ENCODE measurements at places on chromosomes 1 and 21.

DNA sequence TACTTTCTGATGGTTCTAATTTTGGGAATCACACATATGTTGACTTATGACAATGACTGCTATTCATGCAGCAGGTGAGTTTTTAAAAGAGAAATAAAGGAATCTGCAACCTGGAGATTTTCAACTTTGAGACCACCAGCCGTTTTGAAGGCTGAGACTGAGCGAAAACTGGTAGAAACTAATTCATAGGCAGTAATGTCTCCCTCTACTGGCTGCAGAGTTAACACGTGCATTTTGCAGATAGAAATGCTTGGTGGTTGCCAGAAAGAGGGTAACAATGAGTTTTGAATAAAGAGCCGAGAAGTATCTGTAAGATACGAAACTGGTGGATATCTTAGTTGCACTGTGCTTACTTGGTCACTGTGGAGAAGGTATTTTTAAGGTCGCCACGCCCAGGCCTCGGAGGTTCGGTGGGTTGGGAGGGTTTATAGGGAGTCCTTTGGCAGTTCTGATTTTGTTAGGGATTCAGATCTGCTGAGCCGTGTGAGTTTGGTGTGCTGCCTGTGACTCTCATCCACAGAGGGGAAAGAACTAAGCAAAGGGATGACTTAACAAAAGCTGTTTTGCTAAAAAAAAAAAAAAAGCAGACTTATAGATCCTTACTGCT is 83.0 kb downstream of the RYR2 start:
- peak; percentile 3 for DNase-seq

DNA sequence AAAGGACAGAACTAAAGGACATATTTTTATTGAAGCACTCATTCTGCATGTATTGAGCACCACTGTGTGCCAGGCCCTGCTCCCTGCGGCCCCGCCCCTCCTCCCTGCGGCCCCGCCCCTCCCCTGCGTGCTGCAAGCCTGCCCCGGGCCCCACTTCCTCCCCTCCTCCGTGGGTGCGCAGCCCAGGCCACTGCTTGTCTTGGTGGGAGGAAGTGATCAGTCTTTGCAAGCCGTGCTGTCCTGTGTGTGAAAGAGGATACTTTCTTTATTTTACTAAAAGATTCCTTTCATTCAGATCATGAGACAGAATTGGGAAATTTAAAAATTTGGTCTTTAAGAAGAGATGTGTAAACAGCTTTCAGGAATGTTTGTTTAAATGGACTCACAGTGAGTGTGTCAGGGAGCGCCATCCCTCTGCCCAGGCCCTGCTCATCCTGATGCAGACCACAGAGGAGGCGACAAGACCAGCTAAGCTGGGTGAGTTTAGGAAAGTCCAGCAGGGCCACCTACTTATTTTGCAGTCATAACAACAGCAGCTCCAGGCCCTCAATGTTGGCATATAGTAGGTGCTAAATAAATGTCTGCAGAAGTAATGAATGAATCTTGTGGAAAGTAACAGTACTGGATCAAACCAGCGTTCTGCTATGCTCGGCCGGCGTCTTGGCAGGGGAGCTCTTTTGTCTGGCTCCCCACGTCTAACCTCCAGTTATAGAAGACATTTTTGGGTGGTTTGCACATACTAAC is 88.3 kb upstream of the SELENON start:
- DNase-seq = peak; percentile 19

DNA sequence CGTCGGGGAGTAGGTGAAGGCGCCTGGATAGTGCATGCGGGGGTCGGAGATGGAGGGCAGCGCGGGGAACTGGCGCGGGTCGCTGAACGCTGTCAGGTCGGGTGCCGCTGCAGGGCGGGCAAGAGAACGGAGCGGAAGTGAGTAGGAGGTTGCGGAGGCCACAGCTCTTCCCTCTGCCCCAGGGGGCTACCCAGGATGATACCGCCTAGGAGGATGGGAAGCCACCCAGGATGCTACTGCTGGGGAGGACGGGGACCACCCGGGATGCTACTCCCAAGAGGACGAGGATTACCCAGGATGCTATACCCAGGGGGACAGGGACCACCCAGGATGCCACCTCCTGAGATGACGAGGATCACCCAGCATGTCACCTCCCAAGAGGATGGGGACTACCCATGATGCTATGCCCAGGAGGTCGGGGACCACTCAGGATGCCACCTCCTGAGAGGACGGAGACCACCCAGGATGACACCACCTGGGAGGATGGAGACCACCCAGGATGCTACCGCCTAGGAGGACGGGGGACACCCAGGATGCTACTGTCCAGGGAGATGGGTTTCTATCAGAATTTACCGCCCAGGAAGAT is 123.8 kb downstream of the CLIC6 start:
- DNase-seq = no peak

GRCh38 chr1:2541619-2542245 is 11.7 kb upstream of the HES5 start:
- no peak for DNase-seq

DNA sequence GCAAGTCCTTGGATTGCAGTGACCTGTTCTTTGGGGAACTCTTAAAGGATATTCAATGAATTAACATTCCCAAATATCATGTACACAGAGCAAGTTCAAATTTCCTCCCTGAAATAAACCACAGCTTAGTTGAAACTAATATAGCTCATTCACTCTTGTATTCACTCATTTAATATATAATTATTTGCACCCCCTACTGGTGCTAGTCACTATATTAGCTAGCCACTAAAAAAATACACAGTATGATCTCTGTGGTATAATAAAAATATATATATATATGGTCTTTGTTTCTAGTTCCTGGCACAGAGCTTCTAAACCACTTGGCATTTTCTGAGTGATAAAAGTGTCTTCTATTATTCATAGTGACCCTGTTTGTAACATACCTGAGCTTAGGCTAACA is 177.3 kb upstream of the LYPLAL1 start:
- no peak for DNase-seq

GRCh38 chr1:20071416-20071815 is 1.4 kb downstream of the PLA2G5 start:
- no peak for DNase-seq

- DNase-seq = no peak
These were observed 138.2 kb upstream of the RUNX3 start for GRCh38 chr1:25068316-25068715.

DNA sequence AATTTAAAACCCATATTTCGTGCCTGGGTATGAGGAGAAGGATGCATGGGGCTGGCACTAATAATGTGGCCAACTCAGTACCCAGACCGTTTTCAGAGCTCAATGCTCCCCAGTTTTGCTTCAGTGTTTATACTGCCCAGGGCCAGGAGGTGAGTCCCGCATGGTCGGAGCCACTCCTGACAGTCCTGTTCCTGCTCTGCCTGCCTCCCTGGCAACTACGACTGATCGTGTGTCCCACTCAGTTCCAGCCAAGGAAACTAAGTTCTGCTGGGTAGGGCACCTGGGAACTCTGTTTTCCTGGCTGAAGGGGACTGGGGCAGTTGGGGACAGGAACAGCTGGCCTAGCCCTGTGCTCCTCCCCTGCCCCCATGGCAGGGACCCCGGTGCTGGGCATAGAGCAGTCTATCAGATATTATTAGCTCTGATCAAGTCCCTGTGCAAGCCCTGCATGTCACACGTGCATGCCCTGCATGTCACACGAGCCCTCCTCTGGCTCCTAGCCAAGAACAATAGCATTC is 19.2 kb downstream of the S100A7 start:
- no peak for DNase-seq

GRCh38 chr1:96722161-96722922 is 758 bp downstream of the PTBP2 start:
- DNase-seq = peak; percentile 60

DNA sequence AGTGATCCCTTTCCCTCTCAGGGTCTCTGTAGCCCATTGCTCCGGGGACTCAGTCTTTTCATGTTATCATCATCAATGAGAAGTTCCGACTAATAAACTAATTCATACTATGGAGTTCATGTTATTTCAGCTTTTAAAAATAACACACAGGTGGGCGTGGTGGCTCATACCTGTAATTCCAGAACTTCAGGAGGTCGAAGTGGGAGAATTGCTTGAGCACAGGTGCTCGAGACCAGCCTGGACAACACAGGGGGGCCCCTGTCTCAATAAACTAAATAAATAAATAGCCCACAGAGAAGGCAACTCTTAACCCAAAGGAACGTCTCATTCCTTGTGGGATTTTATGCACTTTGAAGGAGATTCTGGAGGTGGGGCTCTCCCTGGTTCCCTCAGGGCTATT is 14.5 kb downstream of the MYBPH start:
- no peak for DNase-seq

DNA sequence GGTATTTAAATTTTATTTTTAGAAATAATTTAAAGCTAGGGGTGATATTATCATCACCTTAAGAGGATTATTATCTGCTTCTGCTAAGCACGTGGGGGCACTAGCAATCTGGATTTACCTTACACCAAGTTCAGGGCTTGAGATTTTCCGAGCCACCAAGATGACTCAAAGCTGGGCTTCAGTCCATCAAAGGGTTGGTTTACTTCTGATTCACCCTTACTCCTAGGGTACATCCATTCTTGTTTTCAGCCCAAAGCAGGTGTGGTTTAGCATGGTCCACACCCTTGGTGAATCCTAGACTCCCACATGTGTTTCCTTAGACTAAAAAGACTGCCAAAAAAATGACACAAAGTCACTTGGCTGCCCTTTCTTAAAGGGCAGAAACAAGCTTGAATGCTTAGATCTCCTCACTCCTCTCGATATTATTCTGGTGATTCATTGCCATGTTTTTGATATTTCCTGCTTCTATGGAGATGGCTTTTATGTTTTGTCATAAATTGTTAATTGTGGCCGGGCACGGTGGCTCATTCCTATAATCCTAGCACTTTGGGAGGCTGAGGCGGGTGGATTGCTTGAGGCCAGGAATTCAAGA is 9.8 kb upstream of the PRSS38 start:
- DNase-seq = no peak

DNA sequence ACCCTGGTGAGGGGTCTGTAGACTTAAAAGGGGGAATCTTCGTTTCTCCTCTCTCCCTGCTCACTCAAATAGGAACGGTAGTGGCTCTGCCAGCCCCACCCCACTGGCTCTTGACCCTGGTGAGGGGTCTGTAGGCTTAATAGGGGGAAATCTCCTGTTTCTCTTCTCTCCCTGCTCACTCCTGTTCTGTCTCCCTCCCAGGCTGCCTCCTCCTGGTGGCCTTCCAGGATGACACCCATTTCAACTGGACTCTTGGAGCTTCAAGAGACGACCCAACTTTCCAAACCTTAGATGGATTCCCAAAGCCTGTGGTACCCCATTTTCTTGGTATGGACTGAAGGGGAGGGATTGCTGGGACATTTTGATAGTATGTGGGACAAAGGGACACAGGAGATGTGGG is 1.4 kb upstream of the EPHB2 start:
- DNase-seq = no peak

DNA sequence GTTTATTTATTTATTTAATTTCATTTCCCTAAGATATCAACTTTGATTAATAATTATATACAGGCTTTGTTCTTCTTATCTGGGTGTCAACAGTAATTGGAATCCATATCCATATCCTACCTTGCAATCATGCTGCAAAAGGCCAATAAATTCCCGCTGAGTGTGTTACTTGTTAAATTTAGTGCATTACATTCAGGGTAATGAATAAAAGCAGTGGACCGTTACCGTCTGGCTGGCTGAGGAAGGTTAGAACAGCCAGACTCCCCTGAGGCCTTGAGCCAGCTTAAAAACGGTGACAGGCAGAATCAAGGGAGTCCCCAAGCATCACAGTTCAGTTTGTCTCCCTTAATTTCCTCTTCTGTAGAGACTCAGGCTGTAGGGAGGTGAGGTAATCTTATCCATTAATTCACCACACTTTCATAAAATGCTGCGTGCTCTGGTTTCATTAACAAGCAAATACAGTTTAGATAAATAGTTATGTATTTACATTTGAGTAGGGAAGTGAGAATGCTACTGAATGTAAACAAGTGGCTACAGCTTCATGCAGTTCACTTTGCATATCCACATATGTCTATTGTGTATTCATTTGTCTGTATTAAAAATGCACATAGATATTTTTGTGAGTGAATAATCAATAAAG is 888.2 kb upstream of the CXADR start:
- no peak for DNase-seq

DNA sequence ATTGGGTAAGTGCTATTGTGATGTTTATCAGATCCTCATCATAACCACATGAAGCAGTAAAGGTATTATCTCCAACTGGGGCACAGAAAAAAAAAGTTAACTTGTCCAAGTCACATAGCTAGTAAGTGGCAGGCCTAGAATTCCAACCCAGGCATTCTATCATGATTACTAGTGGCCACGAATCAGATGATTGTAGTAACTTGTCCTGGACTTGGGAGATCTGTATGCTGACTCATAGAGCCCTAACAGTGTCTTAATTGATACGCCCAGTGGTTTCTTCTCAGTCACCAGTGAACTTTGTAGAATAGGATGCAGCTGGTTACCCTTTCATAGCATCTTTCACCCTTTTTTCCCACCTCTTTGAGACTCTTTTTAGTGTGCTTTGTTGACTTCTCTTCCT is 91.1 kb upstream of the UBE2U start:
- DNase-seq = no peak

- no peak for DNase-seq
These were observed 1.1 kb downstream of the IL10RB start for GRCh38 chr21:33267250-33267649.

DNA sequence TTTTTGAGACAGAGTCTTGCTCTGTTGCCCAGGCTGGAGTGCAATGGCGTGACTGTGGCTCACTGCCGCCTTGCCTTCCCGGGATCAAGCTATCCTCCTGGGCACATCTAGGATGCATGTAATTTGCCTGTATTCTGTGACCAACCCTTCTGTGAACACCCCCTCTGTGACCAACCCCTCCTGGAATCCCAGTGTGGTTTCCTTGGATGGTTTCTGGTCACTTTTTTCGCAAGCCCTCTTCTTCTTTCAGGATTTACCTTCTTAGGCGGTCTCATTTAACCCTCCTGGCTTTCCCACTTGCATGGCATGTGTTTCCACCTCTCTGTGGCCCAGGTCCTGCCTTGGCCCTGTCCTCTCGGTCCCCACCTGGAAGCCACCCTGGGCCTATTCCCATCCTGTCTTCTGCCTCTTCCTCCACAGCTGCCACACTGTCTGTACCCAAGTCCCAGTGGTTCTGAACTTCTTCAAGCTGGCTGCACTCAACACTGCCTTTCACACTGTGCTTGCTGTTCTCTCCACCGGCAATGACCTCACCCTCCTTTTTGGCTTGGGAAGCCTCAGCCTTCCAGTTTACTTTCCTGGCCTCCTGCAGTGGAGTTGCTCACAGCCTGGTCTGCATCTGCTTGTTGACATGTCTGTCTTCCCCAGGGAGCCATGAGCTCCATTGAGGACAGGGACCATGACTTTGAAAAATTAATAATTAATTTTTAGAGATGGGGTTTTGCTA is 57.0 kb downstream of the DISC1 start:
- DNase-seq = no peak
